Stimulated activated CD8-positive, alpha-beta memory T cell treated with anti-CD3 and anti-CD28 coated beads, Interleukin-7, amount 100 ng/mL, for 1 hour (primary cell): ENCODE measurements at places on chromosomes 16 and 17.

GRCh38 chr16:81513204-81514040, 68.8 kb downstream of the CMIP start:
- DNase-seq: no peak

GRCh38 chr16:14248791-14249190, 177.7 kb downstream of the MRTFB start:
- DNase-seq: no peak

DNA sequence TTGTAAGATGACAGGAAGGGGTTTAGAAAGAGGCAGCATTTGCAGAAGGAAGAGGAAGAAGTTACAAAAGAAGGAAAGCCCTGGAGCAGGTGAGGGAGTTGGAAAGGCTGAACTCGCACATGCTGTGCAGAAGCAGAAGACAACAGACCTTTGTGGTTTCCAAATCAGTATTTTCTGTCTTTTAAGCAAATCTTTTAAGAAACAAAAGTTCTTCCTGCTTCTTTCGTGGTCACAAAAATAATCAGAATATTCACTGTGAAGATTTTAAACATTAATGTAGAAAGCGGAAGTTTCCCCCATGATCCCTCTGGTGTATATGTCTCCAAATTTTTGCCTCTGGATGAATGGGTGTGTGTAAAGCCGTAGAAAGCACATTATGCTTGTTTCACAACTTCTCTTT, 25.8 kb downstream of the ZNRF1 start:
- no peak for DNase-seq

GRCh38 chr16:8788578-8789172, 8.8 kb downstream of the TMEM186 start:
- DNase-seq: no peak
